EL (cell line): ENCODE measurements at places on chromosomes 4 and X.

DNA sequence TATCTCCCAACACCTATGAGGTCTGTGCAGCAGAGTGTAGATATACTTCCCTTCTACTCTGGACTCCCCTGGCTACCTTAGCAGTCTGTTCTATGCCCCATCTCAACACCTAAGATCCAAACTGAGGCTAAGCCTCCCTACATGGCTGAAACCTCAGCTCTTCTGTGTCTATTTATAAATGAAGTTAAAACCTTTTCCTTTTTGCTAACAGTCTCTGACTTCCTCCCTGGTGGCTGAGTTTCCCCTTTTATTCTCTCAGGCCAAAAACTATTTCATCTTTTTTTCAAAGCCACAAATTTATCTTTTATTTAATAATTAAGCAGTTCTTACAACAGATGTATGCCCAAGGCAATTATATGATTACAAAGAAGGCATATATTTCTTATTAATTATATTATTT, 111.8 kb upstream of the STIM2 start:
- no peak for DNase-seq

DNA sequence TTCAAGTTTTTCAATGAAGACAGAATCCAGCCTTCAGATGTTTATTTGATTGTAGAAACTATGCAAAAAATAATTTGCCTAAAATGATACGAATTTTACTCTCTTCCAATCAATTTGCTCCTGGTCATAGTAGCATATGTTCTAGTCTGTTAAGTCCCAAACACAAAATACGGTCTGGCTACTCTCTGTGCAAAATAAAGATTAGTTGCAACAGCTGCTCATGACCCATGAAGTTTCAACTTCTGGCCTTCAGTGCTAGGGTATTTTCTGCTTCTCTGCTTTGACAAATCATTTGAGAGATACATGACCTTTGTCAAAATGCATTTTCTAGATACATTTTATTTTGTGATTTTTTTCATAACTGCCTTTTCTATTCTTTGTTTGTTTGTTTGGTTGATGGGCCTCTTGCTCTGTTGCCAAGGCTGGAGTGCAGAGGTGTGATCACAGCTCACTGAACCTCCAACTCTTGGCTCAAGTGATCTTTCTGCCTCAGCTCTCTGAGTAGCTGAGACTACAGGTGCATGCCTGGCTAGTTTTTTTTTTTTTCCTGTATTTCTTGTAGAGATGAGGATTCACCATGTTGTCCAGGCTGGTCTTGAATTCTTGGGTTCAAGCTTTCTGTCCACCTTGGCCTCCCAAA, 55.2 kb downstream of the TACR3 start:
- no peak for DNase-seq

DNA sequence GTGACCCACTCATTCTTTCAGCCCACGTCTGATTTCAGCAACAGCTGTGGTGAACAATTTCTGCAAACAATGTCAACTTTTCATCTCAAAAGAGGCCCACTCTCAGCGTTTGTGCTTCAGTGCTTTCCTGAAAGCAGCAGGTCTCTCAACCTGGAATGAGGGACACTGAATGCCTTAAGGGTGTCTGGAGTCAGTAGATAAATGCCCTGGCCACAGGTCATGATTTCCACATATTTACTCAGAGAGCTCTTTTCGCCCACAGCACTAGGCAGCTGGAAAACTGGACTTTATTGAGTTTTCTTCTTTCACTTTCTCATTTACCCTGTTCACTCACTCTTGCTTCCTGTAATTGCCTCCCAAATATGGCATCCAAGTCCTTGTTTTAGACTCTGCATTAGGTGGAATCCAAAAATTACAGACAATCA, 52.8 kb downstream of the NPFFR2 start:
- DNase-seq = no peak

DNA sequence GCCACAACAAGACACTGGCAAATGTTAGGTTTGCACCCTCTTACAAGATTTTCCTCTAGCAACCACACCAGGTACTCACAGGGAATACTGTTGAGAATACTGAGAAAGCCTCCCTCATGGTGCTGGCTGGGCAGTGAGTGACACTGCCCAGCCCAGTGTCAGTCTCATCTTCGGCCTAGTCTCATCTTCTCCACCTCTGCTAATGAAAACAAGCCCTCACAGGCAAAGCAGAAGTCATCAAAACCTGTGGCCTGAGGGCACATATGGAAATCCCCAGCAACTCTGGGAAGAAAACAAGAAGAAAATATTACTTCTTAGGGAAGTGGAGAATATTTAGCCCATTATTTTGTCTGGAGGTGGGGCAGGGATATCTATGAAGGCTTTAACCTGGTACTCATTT, 7.9 kb upstream of the ADAM29 start:
- no peak for DNase-seq

DNA sequence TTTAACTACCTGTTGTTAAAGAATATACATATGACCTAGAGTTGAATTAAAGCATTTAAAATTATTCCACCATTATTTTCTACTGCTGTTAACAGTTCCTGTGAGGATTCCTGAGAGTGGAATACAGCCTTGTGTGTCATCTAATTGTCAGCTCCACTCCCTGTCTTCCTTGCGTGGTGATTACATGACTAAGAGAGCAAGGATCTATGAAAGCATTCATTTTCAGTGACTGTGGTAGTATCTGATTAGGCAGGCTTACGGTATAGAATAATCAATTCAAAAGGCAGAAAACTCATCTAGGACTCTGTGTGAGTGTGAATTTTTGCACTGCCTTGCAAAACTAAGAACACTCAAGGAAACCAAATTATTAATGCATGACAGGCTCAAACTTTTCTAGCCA, 577.8 kb downstream of the SH3BGRL start:
- no peak for DNase-seq

DNA sequence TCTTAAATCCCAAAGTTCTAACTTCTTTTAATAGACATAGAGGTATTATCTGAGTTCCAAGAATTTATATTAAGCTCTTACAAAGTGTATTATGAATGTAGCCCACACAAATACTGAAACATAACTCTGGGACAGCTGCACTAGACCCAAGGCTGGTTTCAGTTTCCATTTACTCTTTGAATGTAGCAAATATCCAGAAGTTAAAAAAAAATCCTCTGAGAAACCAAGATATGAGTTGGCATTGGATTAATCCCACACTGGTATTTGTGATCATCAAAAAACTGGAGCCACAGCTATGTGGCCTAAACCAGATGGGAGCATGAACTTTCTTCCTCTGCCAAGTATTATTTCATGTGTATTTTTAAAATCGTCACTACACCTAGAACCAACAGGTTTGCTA, 23.6 kb upstream of the SMPX start:
- DNase-seq = no peak

GRCh38 chr4:8101213-8102075, 57.2 kb downstream of the ABLIM2 start:
- peak; percentile 9 for DNase-seq

GRCh38 chrX:69051901-69052300, 113.4 kb downstream of the PJA1 start:
- DNase-seq = no peak
